ENCODE measurements at places on chromosomes 12 and 14.

GRCh38 chr12:95963096-95963495 lies 20.0 kb downstream of the AMDHD1 start:
- DNase-seq = peak; percentile 6

DNA sequence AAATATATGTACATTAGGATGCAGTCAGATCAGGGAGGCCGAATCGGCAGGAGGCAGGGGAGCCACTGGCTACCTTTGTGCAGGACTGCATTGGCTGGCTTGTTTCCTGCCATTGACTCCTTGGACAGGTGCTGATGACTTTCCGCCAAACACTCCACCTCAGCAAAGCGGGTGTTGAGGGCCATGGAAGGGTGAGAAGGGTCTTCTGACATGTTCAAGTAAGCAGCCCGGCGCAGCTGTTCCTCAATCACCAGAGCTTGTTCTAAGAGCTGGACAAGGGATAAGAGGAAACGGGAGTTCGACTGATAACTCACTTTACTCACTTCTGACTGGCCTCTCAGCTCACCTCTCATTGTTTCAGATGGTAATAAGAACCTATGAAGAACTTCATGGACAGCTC lies 4.9 kb upstream of the NOP2 start:
- no peak for DNase-seq

- DNase-seq = no peak
Observed at GRCh38 chr14:101586531-101587430, 25.5 kb downstream of the DIO3 start.

GRCh38 chr14:20551606-20552005 lies 9.2 kb downstream of the RNASE9 start:
- DNase-seq = no peak

DNA sequence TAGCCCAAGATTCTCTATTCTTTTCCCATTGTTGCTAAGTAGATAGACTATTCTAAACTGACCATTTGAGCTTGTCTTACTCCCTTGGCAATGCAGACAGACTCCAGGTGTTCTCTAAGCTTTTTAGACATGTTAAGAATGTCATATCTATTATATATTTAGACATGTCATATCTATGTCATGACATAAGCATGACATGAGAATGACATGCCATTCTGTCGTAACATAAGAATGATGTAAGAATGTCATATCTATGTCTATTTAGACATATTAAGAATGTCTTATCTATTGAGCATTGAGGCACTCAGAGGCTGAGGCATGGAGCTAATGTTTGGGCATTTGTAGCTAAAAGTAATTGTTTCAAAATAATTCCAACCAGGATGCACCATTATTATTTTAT lies 277.3 kb upstream of the ATP2B1 start:
- no peak for DNase-seq

GRCh38 chr12:110676171-110676570 lies 12.7 kb downstream of the HVCN1 start:
- no peak for DNase-seq

GRCh38 chr14:68444449-68445168 lies 348.3 kb downstream of the ZFP36L1 start:
- no peak for DNase-seq

DNA sequence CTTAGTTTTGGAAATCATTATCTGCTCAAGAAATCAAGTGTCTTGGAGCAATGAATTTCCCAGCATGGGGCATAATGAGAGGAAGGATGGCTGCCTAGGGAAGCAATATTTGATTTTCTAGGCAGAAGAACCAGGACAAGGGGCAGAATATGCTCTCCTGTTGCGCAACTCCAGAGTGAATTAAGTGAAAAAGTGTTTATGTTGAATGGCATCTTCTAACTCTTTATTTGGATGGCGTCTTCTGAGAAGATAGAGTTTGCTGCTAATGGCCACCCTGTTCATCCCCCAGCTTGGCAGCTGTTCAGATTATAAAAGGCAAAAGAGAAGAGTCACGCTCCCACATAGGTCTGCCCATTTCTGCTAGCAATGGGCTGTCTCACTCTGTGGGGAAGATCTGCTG lies 1278.1 kb downstream of the AACS start:
- DNase-seq = no peak

DNA sequence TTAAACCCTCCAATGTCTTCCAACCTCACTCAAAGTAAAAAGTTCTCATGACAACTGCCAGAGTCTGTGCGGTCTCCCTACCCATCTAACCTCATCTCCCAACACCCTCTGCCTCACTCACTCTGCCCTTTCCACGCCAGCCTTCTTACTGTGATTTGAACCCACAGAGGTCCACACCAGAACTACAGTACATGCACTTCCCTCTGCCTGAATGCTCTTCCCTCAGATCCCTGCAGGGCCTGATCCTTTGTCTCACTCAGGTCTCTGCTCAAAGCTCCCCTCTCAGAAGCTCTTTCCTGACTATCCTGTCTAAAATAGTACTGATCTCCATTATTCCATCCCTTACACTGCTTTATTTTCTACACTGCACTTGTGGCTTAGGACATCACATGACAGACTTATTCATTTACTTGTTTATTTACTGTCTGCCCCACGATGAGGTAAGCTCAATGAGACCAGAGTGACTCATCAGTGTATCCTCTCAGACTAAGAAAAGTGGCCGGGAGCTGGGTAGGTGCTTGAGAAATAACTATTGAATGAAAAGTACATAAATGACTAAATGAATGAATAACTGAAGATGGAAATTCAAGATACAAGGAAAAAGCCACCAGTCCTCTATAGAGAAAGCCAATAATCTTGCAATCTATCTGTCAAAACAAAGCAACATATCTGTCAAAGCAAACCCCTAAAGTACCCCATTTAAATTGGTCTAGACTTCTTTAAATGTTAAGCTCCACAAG lies 17.1 kb downstream of the POMT2 start:
- DNase-seq = peak; percentile 47

Data from NCI-H1417 (cell line).